Activated T-cell treated with anti-CD3 and anti-CD28 coated beads, Interleukin-2, amount 50 U/mL, for 72 hours (primary cell): ENCODE measurements at places on chromosomes 1 and 21. TPM values are rescaled to one million over a fixed set of nuclear protein-coding genes. Genes with fewer than 3 reads are reported as not detected.
A peak's percentile ranks its signal among the peaks of the same experiment; 100 is the strongest.

DNA sequence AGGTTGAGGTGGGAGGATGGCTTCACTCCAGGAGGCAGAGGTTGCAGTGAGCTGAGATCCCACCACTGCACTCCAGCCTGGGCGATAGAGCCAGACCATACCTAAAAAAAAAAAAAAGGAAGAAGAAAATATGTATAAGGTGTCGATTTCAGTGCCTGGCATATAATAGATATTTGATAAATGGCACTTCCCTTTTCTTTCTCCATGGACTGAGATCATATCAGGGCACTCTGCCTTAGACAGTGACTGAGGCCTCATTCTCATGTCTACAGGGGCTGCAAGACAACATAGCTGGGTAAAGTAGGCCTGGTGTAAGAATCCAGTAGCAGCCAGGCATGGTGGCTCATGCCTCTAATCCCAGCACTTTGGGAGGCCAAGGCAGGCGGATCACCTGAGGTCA, 21.2 kb downstream of the PCAT6 start:
- H3K27ac ChIP-seq, result no peak overlapping the region
- H3K36me3 ChIP-seq, result no peaks in the 10 kb centered on the region
- peaks cover 29% of the 10 kb centered on the region for H3K4me1 ChIP-seq
- H3K4me3 ChIP-seq, result no peak overlapping the region
- H3K27me3 ChIP-seq, result peaks cover under 1% of the 10 kb centered on the region
- no peak for DNase-seq

DNA sequence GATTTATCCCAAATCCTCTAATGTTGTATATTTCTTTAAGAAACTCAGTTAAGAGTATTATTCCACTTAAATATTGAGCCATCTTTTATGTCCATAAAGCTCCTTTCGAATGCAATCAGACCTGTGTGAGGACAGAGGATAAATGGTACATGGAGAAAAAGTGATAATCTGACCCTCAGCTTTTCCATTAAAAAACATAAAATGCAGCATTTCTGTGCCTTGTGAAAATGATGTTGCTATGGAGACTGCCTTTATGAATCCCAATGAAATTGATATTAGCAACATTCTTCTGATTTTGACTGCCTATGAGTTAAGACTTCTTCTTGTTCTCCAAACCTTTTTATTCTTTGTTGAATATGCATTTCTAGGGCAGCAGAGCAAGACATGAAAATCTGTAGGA, 44.1 kb upstream of the CYYR1 start:
- no peak overlapping the region for H3K4me3 ChIP-seq
- no peaks in the 10 kb centered on the region for H3K27me3 ChIP-seq
- DNase-seq, result no peak
- H3K36me3 ChIP-seq, result no peaks in the 10 kb centered on the region
- H3K27ac ChIP-seq, result no peak overlapping the region
- H3K4me1 ChIP-seq, result no peaks in the 10 kb centered on the region

DNA sequence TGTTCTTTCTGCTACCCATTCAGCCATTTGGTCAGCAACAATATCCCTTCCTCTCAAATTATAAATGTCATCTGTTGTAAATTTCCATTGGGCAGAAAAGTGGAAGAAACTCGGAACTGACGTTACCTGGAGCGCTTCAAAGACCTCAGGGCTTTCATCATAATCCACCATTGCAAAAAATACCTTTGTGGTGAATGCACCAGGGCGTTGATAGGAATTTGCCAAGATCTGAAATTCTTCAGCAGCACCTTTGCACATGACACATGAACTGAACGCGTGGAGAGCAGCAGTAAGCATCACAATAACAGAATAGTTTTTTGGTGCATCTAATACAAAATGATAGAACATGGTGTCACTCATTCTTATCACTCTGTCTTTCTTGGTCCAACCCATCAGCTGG, 3.1 kb upstream of the TEKT2 start:
- no peak overlapping the region for H3K27ac ChIP-seq
- peaks cover 5% of the 10 kb centered on the region for H3K4me1 ChIP-seq

DNA sequence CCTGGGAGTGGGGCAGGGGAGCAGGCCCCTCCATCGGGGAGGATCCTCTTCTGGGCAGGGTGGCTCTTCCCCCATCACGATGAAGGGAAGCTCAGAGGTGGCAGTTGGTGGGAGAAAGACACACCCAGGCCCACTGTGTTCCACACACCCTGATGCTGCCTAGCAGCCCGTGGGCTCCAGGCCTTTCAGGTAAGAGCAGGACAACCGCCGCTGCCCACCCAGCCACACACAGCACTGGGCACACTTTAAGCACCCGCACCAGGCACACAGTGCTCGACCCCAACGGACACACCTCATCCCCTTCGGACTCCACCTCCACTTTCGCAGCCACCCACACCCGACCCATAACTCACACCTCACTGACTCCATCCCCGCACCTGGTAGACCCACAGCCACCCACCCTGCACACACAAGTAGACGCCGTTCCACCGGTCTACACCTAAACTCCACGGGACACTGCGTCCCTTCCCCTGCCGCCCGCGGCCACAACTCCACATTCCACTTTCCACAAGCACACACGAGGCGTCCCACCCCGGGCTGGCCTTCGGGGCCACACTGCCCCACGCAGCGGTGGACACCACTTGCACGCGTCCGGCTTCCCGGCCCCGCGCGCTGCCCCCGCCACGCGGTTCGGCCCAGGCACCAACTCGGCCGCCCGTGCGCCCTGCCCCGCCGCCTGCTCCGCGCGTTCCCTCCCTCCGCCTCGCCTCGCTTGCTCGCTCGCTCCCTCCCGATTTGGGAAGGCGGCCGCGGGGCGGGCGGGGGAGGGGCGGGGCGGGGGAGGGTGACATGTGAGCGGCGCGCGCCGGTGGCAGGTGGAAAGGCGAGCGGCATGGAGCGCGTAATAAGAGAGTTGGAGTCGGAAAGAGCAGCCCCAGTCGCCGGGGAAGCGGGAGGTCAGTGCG, at the start of gene KCNQ4:
Gene KCNQ4, plus strand, starts transcription at position 787 of the 905 bp plus-strand sequence. CDS start 307 bp downstream, outside the sequence.
- peaks cover 36% of the 10 kb centered on the region for H3K27me3 ChIP-seq
- peaks cover 2% of the 10 kb centered on the region for H3K36me3 ChIP-seq
- H3K4me3 ChIP-seq, result peak within 1 kb of the TSS; percentile 70
- peaks cover 5% of the 10 kb centered on the region for H3K4me1 ChIP-seq
- DNase-seq, result no peak
- no peak within 1 kb of the TSS for H3K27ac ChIP-seq

- H3K27ac ChIP-seq, result peak overlapping the region; percentile 99
- no peaks in the 10 kb centered on the region for H3K27me3 ChIP-seq
- DNase-seq, result no peak
- no peak overlapping the region for H3K4me3 ChIP-seq
- H3K36me3 ChIP-seq, result peaks cover 6% of the 10 kb centered on the region
These were observed 25.5 kb downstream of the EIF2D start for GRCh38 chr1:206586501-206587445.

DNA sequence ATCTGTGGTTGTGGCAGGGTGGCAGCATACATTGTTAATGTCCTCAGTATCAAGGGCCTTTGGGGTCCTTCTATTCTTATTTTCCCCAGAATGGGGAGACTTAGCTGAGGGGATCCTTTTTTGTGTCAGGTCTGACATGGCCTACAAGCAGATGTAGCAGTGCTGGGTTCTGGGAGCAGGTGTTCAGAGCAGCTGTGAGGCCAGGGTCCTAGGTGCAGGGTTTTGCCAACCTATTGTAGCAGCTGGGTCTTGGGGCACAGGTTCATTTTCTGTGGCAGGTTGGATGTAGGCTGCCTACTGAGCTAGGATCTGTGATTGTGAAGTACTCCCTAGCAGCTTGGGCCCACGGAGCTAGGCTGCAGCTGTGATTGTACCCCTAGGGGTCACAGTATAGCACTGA, 60.1 kb downstream of the DIPK1A start:
- H3K27ac ChIP-seq, result no peak overlapping the region
- H3K4me3 ChIP-seq, result no peak overlapping the region
- H3K4me1 ChIP-seq, result peaks cover 32% of the 10 kb centered on the region
- no peaks in the 10 kb centered on the region for H3K27me3 ChIP-seq

- H3K36me3 ChIP-seq, result peaks cover 2% of the 10 kb centered on the region
- H3K27me3 ChIP-seq, result no peaks in the 10 kb centered on the region
- no peaks in the 10 kb centered on the region for H3K4me1 ChIP-seq
- H3K4me3 ChIP-seq, result no peak overlapping the region
- DNase-seq, result no peak
- no peak overlapping the region for H3K27ac ChIP-seq
These were observed 35.4 kb upstream of the LHX4 start for GRCh38 chr1:180194546-180195207.

GRCh38 chr1:227765261-227766014, 30.2 kb downstream of the SNAP47 start:
- peaks cover 12% of the 10 kb centered on the region for H3K36me3 ChIP-seq
- no peak overlapping the region for H3K27ac ChIP-seq
- H3K4me1 ChIP-seq, result peaks cover 70% of the 10 kb centered on the region
- no peak for DNase-seq
- no peaks in the 10 kb centered on the region for H3K27me3 ChIP-seq

- peak; percentile 59 for DNase-seq
- no peaks in the 10 kb centered on the region for H3K36me3 ChIP-seq
- H3K4me1 ChIP-seq, result no peaks in the 10 kb centered on the region
- no peak overlapping the region for H3K4me3 ChIP-seq
These were observed 369.7 kb downstream of the RRAGC start for GRCh38 chr1:38489844-38490270.

DNA sequence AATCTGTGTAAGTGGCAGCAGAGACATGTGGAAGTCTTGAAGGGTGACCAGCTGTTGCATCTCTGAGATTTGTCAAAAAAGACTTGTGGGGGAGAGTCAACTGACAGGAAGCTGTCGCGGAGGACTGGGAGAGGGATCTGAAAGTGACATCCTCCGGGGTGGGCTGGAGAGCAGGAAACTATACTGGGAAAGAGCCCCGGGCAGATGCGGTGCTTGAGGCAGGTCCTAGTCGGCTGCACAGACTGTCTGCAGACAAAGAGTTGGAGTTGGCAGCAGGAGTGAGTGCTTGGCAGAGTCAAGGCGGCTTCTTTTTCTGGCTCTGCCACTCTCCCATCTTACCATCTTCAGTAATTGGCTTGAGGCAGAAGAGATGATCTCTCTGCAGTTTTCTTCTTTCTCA, 294.0 kb upstream of the C1orf87 start:
- H3K27me3 ChIP-seq, result no peaks in the 10 kb centered on the region
- H3K27ac ChIP-seq, result no peak overlapping the region
- no peaks in the 10 kb centered on the region for H3K4me1 ChIP-seq
- H3K36me3 ChIP-seq, result no peaks in the 10 kb centered on the region

GRCh38 chr1:153277852-153278251, 18.4 kb downstream of the LORICRIN start:
- H3K36me3 ChIP-seq, result no peaks in the 10 kb centered on the region
- H3K4me3 ChIP-seq, result no peak overlapping the region
- peaks cover 12% of the 10 kb centered on the region for H3K27me3 ChIP-seq
- DNase-seq, result peak; percentile 59
- H3K27ac ChIP-seq, result no peak overlapping the region

DNA sequence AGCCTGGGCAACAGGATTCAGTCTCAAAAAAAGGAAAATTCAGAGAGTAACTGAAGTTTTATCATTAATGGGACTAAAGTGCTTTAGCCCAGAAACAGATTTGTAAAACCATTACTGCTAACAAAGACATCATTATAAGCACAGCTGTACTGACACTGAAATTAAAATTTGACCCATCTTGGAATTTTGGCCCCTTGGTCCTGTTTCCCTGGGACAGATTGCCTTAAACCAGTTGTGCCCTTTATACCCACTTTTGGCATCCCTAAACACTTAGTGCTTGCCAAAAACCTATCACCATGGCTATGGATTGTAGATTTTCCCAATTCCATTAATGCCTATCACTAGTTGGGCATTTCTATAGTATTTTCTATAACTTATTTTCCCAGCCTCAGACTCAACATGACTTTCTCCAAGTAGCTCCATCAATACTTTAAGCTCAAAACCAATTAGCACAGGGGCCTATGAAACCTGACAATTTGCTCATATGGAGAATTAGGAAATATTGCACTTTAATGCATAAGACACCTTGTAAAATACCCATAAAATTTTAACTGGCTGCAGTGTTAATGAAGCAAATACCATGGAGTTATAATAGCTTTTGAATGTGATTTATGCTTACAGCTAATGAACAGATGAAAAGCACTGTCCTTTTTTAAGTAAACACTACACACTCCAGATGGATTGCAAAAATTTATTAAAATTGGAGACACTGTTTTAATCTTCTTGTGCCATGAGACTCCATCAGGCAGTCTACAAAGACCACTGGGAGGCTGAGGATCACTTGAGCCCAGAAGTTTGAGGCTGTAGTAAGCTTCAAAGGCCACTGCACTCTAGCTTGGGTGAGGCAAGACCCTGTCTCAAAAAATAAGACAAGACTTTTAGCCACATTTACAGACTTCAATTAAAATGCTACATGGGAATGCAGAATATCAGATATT, 4.3 kb downstream of the GAS5 start:
- peaks cover 34% of the 10 kb centered on the region for H3K4me1 ChIP-seq
- peaks cover 31% of the 10 kb centered on the region for H3K36me3 ChIP-seq
- peak overlapping the region; percentile 95 for H3K27ac ChIP-seq
- DNase-seq, result no peak
- H3K27me3 ChIP-seq, result no peaks in the 10 kb centered on the region

DNA sequence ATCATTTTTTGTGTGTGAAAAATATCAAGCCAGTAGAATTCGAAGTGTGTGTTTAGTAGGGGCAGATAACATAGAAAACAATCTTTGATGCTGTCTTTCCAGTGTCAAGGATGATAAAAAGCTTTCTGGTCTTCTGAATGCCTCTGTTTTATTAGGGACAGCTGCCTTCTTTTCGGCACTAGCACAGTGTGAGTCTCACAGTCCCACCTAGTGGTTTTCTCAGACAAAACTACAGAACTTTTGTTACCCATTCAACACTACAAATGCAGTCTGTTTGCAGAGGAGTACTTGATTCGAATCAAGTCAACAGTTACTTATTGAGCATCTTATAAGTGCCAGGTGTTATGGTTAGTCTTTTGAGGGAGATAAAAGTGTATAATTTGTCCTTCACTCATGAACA, 30.6 kb upstream of the MCOLN3 start:
- H3K4me1 ChIP-seq, result no peaks in the 10 kb centered on the region
- H3K36me3 ChIP-seq, result peaks cover 2% of the 10 kb centered on the region
- no peak for DNase-seq
- H3K27ac ChIP-seq, result no peak overlapping the region
- no peak overlapping the region for H3K4me3 ChIP-seq
- no peaks in the 10 kb centered on the region for H3K27me3 ChIP-seq

DNA sequence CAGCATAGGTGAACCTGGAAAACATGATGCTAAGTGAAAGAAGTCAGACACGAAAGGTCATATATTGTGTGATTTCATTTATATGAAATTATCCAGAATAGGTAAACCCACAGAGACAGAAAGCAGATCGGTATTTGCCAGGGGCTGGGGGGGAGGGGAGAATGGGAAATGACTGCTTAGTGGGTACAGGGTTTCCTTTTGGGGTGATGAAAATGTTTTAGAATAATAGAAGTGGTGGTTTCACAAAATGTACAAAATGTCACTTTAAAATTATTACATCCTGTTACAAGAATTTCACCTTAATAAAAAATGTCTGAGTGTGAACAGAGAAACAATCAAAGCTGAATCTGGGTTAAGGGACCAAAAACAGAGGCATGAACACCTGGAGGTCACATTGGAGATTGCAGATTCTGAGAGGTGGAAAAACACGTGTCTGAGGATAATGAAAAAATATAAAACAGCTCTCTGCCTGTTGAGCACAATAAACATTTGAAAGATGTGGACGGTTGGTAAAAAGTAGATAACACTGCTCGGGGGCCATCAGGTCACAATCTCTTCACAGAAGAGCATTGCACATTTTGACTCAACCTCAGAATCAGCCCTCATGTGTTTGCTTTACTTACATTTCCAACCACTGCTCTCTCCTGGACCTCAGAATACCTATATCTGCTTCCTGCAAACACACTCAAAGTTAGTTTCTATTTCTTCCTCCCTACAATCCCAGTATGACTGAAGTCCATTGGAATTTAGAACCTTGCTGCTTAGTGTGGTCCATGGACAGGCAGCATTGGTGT, 3.2 kb downstream of the SLAMF6 start:
- peak overlapping the region; percentile 99 for H3K27ac ChIP-seq
- peak overlapping the region; percentile 96 for H3K4me3 ChIP-seq

Gene SLC35A3
- total RNA-seq, result 17.2 TPM

Gene CD53
- 170 TPM for total RNA-seq

Gene BEND5
- total RNA-seq, result 5.9 TPM

Gene FAM131C
- total RNA-seq, result 0.32 TPM

Gene OR2L5
- total RNA-seq, result 0.16 TPM
